ENCODE measurements at places on chromosomes 5 and 9. TPM values are rescaled to one million over a fixed set of nuclear protein-coding genes. Genes with fewer than 3 reads are reported as not detected.

FGF1 gene
- 0.98 TPM for total RNA-seq

- DNase-seq = no peak
Observed at GRCh38 chr9:14056316-14056861, 257.6 kb downstream of the NFIB start.

- DNase-seq = no peak
Observed at GRCh38 chr5:39432696-39433530, 8.1 kb upstream of the DAB2 start.

GLIPR2 gene
- total RNA-seq = 17.0 TPM

SLC35D2 gene
- total RNA-seq = 70.0 TPM

MARCOL gene
- not detected for total RNA-seq

ORM2 gene
- total RNA-seq = 2.8 TPM

- no peak for DNase-seq
Observed at GRCh38 chr5:88669371-88670050, 213.5 kb downstream of the MEF2C start.

DNA sequence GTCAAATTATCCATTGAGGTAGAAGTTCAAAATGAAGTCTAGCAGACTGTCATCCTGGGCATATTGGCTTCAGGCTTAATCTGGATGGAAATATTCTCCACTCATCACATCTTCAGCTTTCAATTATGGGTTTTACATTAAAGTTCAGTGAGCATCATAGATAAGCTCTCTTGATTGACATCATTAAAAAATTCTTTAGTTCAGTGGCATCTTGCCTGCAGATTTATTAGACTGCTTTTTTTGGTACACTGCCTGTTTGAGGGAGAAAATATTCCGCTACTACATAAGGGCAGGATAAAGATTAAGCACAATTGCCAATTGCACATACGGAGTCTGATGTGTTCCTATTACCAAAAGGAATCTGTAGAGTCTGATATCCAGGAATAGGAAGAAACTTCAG lies 2353.8 kb downstream of the MAT2B start:
- no peak for DNase-seq

DNA sequence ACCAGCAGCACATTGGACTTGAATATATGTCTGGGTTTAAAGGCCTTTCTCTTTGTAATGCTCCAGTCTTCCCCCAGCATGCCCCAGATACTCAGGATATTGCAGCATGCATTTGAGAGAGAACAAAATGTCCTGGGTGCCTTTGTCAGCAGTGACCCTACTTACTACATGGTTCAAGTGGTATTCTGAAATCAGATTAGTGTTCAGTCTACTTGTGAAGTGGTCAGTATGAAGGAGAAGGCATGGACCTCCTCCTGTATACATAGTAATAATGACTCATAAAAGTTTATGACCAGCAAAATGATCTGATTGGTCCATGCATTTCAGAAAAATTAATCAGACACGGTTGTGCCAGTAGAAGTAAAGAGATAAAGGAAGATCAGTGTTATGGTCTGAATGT lies 25.4 kb downstream of the GPR21 start:
- DNase-seq = no peak

DNA sequence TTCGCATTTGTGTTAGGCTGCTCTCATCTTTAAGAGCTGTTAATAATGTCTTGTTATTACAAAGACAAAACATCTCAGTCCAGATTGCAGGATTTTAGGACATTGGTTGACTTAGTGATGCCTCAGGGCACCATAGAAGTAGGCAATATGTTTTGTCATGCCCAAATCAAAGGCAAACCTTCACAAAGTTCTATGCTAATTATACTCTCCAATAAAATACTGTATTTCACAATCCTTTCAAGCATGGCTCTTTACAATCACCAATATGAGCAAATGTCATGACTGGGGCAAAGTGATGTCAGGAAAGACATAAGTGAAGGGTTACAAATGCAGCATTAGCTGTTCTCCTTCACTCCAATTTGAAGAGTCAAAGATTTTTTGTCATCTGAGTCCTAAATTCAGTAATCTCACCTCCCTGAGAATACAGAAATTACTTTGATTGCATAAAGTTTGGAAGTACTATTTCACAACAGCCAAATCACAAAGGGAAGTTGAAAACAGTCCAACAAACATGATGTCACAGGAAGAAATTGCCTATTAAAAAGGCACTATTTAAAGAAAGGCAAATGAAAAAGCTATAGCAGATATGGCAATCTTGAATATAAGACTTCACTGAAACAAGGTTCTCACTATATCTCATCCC lies 303.2 kb downstream of the PRR16 start:
- no peak for DNase-seq

GRCh38 chr5:91255396-91256141 lies 127.5 kb downstream of the ARRDC3 start:
- no peak for DNase-seq

GRCh38 chr5:50751064-50751657 lies 84.7 kb downstream of the PARP8 start:
- peak; percentile 31 for DNase-seq

DNA sequence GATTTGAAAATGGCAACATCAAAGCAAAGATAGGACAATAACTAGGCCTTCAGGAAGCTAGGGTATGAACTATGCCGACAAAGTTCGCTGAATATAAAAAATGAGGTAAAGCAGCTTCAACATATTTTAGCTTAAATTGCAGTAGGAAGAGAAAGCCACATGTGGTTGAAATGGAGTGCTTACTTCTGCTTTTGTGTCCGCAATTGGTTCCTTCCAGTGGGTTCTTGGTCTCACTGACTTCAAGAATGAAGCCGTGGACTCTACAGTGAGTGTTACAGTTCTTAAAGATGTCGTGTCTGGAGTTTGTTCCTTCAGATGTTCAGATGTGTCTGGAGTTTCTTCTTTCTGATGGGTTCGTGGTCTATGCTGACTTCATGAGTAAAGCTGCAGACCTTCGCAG lies 95.2 kb downstream of the APTX start:
- no peak for DNase-seq

All from mucosa of gallbladder (tissue), 1 donor.